ENCODE measurements at places on chromosomes 11 and 22.
A peak's percentile ranks its signal among the peaks of the same experiment; 100 is the strongest.

- DNase-seq = no peak
Measured at GRCh38 chr22:29713156-29713727, 6.6 kb upstream of the CABP7 start.

- DNase-seq = no peak
Measured at GRCh38 chr11:129538323-129538722, 162.7 kb downstream of the BARX2 start.

GRCh38 chr22:40641269-40641668 lies 4.8 kb upstream of the MRTFA start:
- no peak for DNase-seq

GRCh38 chr22:37314315-37315074 lies 32.2 kb downstream of the CYTH4 start:
- DNase-seq = no peak

GRCh38 chr22:43457002-43457401 lies 45.2 kb downstream of the MPPED1 start:
- no peak for DNase-seq

GRCh38 chr22:21055880-21056319 lies 10.2 kb downstream of the LRRC74B start:
- no peak for DNase-seq

DNA sequence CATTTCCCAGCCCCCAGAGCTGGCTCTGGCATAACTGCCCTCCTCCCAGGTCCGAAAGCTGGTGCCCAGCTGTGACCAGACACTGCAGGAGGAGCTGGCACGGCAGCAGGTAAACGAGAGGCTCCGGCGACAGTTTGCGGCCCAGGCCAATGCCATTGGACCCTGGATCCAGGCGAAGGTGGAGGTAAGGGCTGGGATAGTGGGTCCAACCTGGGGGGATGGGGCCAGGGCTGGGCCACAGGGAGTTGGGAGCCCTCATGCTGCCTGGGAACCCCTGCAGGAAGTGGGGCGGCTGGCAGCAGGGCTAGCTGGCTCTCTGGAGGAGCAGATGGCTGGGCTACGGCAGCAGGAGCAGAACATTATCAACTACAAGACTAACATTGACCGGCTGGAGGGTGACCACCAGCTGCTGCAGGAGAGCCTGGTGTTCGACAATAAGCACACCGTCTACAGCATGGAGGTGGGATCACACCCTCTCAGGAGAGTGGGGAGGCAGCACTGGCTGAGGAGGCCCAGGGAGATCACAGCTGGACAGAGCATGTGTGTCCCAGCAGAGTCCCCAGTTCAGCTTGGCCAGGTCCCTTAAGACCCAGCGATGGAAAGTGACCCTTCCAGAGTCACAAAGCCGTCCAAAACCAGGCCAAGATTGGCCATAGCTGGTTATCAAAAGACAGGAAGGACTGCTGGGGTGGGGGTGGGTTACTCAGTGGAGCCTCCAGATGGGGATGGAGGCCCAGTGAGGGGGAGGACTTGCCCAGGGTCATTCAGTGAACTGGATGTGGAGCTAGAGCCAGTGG lies 7.0 kb downstream of the CTSF start:
- no peak for DNase-seq

DNA sequence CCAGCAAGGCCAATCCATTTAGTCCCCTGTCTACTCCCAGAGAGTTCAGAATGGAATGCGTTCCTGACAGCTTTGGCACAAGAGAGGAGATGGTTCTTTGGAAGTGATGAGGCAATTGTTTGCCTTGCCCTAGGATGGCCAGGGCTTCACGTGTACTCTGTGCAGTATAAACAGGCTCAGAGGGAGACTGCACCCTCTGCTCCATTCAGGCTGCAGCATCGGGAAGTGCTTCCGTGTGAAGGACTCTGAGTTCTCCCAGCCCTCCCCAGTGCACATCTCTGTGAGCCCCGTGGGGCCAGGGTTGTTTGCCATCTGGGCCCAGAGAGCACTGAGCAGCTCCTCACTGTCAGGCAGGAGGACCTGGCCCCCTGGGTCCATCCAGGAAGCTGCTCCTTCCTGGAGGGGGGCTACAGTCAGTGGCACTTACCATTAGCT lies 215.3 kb upstream of the TBCEL start:
- DNase-seq = no peak

DNA sequence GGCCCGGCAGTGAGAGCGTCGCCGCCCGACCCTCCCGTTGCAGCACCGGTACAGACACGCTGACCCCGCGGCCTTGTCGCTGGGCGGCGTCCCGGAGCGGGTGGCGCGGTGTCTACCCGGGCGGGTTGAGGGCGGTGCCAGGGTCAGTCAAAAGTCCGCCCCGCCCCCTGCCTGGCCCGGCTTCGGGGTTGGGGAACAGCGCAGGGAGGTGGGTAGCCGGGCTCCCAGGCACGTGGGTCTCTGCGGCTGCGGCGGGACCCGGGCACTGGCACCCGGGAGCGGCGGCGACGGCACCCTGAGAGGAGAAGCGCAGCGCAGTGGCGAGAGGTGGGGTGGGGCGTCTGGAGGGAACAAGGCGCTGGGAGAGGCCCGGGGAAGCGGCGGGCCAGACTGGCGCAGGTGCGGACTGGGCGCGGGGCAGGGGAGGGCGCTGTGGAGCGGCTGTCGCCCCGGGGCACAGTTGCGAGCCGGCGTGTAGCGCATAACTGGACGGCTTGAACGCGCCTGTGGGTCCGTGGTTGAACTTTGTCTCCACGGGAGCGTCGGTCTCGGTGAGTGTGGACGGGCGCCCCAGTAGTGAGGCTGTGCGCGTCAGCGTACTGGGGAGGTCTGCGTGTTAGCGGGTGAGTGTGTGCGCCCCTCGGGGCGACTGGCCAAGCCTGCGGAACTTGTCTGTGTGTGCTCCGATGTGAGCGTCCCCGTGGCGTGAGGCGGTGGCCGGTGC lies at the start of gene P2RY2:
Gene P2RY2, plus strand, starts transcription at position 176 of the 724 bp plus-strand sequence. CDS start 15,879 bp downstream, outside the sequence.
- DNase-seq = peak; percentile 30

DNA sequence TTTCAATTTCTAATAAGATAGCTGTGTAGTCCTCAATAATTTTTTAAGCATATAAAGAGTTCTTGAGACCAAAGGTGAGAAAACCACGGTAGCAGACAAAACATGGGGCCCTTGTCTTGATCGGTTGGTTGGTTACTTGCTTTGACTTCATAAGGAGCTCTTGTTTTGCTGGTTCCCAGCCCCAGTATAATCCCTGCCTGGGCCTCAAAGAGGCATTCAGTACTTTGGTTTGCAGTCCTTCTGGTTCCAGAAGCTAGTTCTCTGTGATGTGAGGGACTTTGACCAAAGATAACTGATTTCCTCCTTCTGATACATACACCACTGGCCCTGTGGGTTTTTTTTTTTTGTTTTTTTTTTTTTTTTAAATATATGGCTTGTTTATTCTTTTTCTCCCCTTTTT lies 17.1 kb downstream of the MARK2 start:
- DNase-seq = no peak

GRCh38 chr11:21602699-21603098 lies 590.2 kb upstream of the ANO5 start:
- no peak for DNase-seq

DNA sequence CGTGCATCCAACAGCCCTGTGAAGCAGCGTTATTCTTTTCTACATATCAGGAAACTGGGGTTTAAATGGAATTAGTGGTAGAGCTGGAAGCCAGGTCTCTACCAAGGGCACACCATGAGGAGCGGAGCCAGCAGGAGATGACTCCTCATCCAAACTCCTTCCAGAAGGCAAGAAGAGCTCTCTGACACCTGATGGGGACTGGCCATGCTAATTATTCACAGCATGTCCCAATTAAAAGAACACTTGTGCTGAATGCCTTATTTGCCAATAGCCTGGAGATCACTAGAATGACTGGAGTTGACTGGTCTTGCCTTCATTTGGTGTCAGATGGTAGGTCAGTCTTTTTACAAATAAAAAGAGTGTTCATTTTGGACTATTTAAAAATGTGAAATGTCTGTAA lies 32.9 kb upstream of the SLN start:
- DNase-seq = no peak

GRCh38 chr11:11856638-11857037 lies 14.9 kb downstream of the USP47 start:
- no peak for DNase-seq

GRCh38 chr22:24805790-24806662 lies at the start of gene SGSM1:
SGSM1 (plus strand) TSS chr22:24806211; CDS start chr22:24806326, 115 bp downstream.
- DNase-seq = peak; percentile 64

DNA sequence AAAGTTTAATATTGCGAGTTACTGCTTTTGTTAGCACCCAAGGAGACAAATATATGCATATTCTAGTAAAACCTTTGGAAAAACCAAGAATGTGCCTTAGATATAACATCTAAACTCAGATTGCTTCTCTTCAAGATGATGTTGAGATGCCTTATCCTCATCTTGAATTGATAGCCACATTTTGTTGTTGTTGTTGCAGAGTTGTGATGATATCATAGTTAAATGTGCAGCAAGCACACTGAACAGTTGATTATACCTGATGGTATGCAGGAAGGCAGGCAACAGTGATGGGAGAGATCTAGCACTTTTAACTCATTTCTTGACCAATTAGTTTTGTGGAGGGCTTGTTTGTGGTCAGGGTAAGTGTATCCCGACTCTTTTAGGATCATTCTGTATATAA lies 48.0 kb downstream of the KDM2A start:
- DNase-seq = no peak

GRCh38 chr22:36367479-36367878 lies 20.3 kb downstream of the MYH9 start:
- no peak for DNase-seq

DNA sequence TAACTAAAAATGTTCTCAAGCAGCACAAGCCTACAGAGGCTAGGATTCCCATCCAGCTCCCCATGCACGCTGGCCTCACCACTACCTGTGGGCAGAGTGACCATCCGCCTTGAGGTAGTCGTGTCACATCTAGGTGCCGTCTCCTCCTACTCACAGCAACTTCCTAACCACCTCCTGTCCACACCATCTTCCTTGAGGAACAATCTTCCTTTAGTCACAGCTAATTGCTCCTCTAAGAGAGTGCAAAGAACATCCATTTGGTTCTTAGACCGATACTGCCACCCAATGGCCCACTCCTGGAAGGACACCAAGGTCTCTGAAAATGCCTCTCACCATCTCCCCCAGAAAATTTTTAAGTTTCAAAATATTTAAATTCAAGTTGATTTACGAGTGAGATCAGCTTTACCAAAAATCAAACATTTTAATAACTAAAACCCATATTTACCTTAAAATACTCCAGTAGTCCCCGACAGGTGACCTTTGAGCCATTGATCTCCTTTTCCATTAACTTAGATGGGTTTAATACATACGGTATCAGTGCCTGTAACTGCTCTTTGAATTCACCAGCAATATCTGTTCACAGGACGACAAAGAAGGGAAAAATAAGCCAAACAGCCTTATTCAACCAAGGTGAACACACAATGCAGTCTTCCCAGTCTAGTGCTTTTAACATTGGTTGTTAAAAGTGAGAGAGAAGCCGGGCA lies 21.7 kb upstream of the PLAAT3 start:
- peak; percentile 36 for DNase-seq

GRCh38 chr11:15683528-15683927 lies 568.8 kb downstream of the INSC start:
- DNase-seq = no peak

GRCh38 chr11:124402326-124402922 lies 3.6 kb upstream of the OR8B3 start:
- DNase-seq = no peak

- no peak for DNase-seq
Measured at GRCh38 chr22:33576205-33576604, 344.1 kb downstream of the LARGE1 start.

GRCh38 chr22:18095101-18095805 lies 15.4 kb upstream of the TUBA8 start:
- DNase-seq = no peak

GRCh38 chr11:62501432-62501891 lies 45.1 kb downstream of the AHNAK start:
- DNase-seq = no peak

GRCh38 chr11:119550053-119550752 lies 127.2 kb upstream of the THY1 start:
- no peak for DNase-seq

GRCh38 chr22:20418211-20418788 lies 19.3 kb downstream of the SCARF2 start:
- no peak for DNase-seq

DNA sequence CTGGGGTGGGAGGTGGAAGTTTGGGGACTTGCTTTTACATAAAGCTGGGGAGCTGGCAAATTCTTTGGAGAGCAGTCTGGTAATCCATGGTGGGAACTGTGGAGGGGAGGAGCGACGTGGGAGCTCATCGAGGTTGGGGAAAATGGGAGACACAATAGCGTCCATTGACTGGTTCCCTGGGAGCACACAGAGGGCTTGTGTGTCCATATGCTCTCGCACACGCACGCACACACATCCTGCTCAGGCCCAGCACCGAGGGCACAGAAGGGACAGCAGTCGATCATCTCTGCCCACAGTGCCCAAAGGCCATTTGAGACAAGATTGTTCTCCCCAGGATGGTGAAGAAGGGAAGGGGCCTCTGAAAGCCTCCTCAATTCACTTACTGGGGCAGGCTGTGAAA lies 53.7 kb downstream of the FBXO7 start:
- no peak for DNase-seq

- DNase-seq = no peak
Measured at GRCh38 chr22:40694411-40694810, 15.1 kb downstream of the MCHR1 start.

GRCh38 chr11:7381937-7382336 lies 103.4 kb upstream of the OLFML1 start:
- DNase-seq = no peak

All from stimulated activated CD4-positive, alpha-beta T cell treated with anti-CD3 and anti-CD28 coated beads, Interleukin-1b, Interleukin-23, amount 100 ng/mL, for 24 hours (primary cell).